MG63 (cell line): ENCODE measurements at places on chromosomes 2 and 18. TPM values are rescaled to one million over a fixed set of nuclear protein-coding genes. Genes with fewer than 3 reads are reported as not detected.

The FAM117B gene
- 0.40 and 1.2 TPM in 2 replicates for total RNA-seq

The FER1L5 gene
- total RNA-seq = not detected in 2 replicates

The INHBB gene
- 1.8 and 3.9 TPM in 2 replicates for total RNA-seq

The CAVIN2 gene
- 44.0 and 44.2 TPM in 2 replicates for total RNA-seq

The SERPINB11 gene
- total RNA-seq = not detected in 2 replicates

The MEX3C gene
- 18.2 and 25.7 TPM in 2 replicates for total RNA-seq

The ADD2 gene
- 3.4 and 13.3 TPM in 2 replicates for total RNA-seq

The LRRC30 gene
- not detected in 2 replicates for total RNA-seq

The RND3 gene
- 55.5 and 87.8 TPM in 2 replicates for total RNA-seq

The FAM210A gene
- total RNA-seq = 15.7 and 20.0 TPM in 2 replicates

The UGT1A10 gene
- 0.27 and 0.33 TPM in 2 replicates for total RNA-seq

The SLC23A3 gene
- not detected in 2 replicates for total RNA-seq

The RPS27A gene
- total RNA-seq = 1,753 and 2,210 TPM in 2 replicates

The CXCR1 gene
- not detected in 2 replicates for total RNA-seq

The DSC1 gene
- total RNA-seq = not detected in 2 replicates

The IL1RN gene
- total RNA-seq = 0.86 and 7.1 TPM in 2 replicates

The OTOS gene
- total RNA-seq = not detected in 2 replicates

The SERPINB3 gene
- total RNA-seq = not detected in 2 replicates

The RPRM gene
- not detected in 2 replicates for total RNA-seq

The CPS1 gene
- total RNA-seq = 6.3 and 11.4 TPM in 2 replicates

The CABLES1 gene
- total RNA-seq = 1.1 and 1.3 TPM in 2 replicates

The MLPH gene
- 0.59 TPM in 1 of 2 replicates, not detected in the other for total RNA-seq

The CRYBA2 gene
- total RNA-seq = not detected in 2 replicates

The ADAM23 gene
- total RNA-seq = 1.1 and 1.2 TPM in 2 replicates

The FBXO48 gene
- 0.13 TPM in 1 of 2 replicates, not detected in the other for total RNA-seq

The IL36B gene
- not detected in 2 replicates for total RNA-seq

The NEU2 gene
- not detected in 2 replicates for total RNA-seq

The ZNF892 gene
- total RNA-seq = 0.74 and 1.7 TPM in 2 replicates

The ARMC9 gene
- 15.2 and 51.5 TPM in 2 replicates for total RNA-seq

The NTSR2 gene
- not detected in 2 replicates for total RNA-seq

The EDAR gene
- total RNA-seq = not detected in 2 replicates

The ZFAND2B gene
- total RNA-seq = 43.3 and 72.7 TPM in 2 replicates

The POTEI gene
- 0.10 and 0.13 TPM in 2 replicates for total RNA-seq

The HAUS1 gene
- 48.6 and 49.6 TPM in 2 replicates for total RNA-seq

The EMX1 gene
- not detected in 2 replicates for total RNA-seq

The EVX2 gene
- not detected in 2 replicates for total RNA-seq

The CDH19 gene
- total RNA-seq = not detected in 2 replicates

The MC5R gene
- total RNA-seq = 0.69 and 0.99 TPM in 2 replicates

The SH3RF3 gene
- 0.22 and 0.82 TPM in 2 replicates for total RNA-seq

The ATP6V1C2 gene
- total RNA-seq = not detected in 2 replicates
